ENCODE measurements at places on chromosomes 7 and 10.

GRCh38 chr10:29353887-29354561 lies 65.2 kb downstream of the LYZL1 start:
- DNase-seq, result no peak

GRCh38 chr10:9792181-9792580 lies 1225.5 kb upstream of the CELF2 start:
- no peak for DNase-seq

DNA sequence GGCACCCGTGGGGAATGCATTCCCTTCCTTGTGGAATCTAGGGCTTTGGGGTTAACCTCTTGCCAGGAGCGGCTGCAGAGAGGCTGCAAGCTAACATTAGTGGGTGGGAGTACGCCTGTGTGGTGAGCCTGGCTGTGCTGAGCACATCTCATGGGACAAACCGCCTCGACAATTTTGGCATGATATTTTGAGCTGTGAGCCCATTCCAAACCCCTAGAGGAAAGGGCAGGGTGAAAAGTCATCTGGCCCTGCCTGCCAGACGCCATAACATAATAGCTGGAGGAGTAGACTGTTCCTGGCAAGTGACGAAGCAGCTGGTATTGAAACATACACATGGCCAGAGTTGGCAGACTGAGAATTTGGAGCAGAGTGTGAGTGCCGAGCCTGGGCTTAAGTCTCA lies 110.0 kb downstream of the TACC2 start:
- DNase-seq, result no peak

DNA sequence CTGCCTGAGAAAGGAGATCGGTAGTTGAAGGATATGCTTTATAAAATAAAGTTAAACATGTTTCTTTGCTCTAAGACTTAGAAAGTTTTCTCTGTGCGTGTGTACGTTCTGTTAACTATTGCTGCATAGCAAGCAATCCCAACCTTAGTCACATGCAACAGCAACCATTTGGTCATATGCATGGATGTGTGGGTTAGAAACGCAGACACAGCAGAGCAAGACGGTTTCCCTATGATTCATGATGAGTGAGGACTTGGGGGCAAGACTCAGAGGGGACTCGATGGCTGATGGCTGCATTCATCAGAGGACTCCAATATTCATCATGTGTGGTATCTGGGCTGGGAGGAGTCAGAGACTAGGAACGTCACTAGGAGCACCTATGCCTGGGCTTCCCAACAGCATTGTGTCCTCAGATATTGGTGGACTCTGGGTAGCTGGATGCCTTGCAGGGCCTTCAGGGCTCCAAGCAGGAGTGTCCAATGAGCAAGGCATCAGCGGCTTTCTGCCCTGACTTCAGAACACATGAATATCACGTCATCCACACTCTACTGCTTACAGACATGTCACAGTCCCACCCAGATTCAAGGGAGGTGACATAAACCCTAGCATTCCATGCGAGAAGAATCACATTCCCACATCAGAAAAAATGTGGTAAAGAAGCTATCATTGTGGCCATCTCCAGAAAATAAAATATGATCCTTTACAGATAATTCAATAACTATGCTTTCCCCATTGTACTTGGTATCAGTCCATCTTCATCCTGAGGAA lies 731.2 kb downstream of the TNS3 start:
- DNase-seq, result no peak

DNA sequence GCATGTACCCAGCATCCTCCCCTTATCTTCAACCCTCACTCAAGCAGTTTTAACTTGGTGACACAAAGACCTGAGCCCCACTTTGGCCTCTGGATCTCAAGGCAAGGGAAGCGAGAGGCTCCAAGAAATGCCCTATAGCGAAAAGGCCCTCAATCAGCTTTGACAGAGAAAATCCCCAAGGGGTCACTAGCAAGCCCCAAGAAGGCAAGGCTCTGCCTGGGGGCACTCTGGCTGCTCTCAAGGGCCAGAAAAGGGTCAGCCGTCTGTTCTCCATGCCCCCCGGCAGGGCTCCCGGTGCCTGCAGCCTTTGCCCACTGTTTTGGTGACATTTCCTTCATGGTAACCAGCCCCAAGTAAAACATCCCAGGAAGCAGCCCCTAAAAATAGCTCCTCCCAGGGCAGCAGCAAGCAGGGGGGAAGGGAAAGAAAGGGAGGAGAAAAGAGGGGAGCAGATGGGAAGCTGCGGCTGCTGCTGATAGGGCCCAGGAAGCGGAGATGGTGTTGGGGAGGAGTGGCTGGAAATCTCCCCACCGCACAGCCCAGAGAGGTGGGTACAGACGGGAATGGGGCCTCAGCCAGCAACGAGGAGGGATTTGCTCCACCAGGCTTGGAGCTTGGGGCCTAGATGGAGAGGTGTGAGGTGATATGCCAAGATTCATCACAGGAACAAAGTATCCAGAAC lies 7.1 kb downstream of the CAMK2G start:
- DNase-seq, result no peak

GRCh38 chr10:43044961-43045621 lies 31.8 kb upstream of the RET start:
- no peak for DNase-seq

GRCh38 chr10:118307220-118307619 lies 34.9 kb downstream of the FAM204A start:
- no peak for DNase-seq

DNA sequence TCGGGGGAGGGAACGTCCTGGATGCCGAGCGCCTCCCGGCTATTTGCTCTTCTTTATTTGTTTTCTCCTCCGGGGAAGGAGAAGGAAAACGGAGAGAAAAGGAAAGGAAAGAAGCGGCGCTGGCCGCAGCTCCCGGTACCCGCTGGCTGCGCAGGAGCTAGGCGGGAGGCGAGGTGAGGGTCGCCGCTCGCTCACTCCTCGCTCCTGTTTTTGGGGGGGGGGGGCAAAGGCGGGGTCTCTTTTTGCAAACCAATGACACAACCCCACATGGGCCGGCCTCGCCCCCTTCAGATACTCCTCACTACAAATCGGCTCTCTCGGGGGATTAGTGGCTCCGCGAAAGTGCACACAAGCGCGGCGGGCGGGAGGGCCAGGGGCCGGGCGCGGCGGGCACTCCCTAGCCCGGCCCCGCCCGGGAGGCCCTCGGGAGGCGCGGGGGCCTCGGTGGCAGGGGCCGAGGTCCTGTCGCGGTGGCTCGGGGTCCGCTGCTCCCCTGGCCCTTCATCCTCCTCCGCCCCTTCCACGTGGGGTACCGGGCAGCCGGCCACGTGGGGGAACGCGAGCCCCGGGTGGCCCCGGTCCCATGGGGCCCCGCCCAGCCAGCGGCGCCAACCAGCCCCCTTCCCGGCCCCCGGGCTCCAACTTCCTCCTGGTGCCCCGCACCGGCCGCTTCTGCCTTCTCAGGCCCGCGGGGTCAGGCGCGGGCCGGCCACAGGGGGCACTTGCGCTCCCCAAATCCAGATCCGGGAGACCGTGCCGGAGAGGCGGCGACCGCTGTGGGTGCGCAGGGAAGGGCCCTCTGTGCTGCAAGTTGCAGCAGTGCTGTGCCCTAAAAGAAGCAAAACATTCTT lies 718 bp upstream of the CTBP2 start:
- peak; percentile 93 for DNase-seq

DNA sequence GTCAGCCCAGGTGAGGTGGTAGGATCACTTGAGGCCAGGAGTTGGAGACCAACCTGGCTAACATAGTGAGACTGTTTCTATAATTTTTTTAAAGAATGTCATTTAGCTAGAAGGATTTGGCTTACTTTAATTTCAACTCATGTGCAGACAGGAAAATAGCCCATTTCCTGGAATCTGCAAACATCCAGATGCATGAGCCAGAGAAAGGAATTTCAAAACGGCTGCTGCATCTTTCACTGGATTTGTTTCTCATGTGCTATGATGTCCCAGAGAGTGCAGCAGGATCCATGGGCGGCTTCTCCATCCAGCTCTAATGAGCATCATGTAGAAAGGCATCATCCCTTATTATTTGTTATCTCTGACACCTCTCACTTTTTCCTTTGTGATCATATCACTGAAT lies 149.3 kb downstream of the GALNT17 start:
- DNase-seq, result no peak

GRCh38 chr10:12656518-12657142 lies 307.3 kb downstream of the CAMK1D start:
- peak; percentile 61 for DNase-seq

- peak; percentile 83 for DNase-seq
Observed at GRCh38 chr7:132577206-132578049, 1.2 kb upstream of the PLXNA4 start.

DNA sequence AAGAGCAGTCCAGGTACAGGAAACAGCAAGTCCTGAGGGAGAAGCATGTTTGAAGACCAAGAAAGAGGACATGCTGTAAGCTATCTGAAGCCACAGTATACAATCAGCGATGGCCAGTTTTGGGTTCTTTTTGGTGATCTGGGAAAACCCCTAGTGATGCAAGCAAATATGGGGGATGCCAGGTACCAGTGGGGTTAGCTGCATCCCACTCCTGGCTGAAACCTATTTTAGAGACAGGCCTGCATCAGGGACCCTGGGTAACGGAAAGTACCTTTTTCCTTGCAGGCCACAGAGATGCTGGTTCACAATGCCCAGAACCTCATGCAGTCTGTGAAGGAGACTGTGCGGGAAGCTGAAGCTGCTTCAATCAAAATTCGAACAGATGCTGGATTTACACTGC lies 32.9 kb downstream of the AP3M1 start:
- no peak for DNase-seq

GRCh38 chr10:124267231-124267885 lies 151.4 kb downstream of the OAT start:
- DNase-seq, result no peak

DNA sequence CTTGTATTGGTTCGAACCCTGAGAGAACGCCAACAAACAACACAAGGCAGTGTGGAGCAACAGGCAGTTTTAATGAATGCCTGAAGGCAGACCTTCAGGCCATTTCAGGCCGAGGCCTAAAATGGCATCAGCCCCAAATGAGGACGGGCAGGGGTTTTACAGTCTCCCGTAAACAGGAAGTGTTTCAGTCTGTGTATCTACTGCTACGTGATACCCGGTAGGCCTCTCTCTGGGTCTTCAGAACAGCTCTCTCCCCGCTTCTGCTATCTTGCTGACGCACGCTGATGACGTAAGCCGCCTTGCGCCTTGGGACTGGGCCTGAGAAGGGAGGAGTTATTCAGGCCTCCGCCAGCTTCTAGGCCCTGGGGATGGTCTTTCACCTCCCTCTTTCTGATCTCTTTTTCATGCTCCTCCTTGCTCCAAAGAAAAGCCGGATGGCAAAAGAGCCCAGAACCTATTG lies 67.7 kb downstream of the ST8SIA6 start:
- DNase-seq, result no peak

- DNase-seq, result no peak
Observed at GRCh38 chr7:134029743-134030142, 97.4 kb upstream of the LRGUK start.

DNA sequence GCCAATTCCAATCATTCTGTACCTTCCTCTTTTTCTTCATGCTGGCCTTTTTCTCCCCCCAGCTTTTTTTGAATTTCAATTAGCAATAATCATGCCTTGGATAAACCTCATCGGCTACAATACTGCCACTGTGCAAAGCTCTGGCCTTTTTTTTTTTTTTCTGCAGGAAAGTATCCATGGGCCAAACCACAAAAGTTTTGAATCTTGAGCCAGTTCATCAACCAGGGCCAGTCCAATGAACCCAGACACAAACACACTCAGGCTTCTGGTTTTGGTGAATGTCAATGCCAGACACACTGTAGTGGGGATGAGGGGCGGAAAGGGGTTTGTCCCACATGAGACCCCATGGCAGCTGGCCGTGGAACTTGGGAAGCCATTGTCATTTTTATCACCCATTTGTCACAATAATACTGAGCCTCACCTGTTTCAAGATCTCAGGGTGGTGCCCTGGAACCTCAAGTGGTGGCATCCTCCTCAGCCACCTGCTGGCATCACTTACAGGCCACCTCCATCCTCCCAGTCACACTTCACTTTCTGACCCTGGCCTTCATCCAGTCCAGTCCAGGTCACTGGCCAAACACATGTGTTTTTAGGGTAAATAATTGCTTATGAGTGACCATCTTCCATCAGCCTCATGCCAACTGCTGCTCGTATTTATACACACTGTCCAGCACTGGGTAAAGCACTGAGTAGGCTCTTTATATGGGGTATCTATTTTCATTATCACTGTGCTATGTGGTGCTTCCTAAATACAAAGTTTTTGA lies 40.8 kb upstream of the TSPAN33 start:
- DNase-seq, result no peak

DNA sequence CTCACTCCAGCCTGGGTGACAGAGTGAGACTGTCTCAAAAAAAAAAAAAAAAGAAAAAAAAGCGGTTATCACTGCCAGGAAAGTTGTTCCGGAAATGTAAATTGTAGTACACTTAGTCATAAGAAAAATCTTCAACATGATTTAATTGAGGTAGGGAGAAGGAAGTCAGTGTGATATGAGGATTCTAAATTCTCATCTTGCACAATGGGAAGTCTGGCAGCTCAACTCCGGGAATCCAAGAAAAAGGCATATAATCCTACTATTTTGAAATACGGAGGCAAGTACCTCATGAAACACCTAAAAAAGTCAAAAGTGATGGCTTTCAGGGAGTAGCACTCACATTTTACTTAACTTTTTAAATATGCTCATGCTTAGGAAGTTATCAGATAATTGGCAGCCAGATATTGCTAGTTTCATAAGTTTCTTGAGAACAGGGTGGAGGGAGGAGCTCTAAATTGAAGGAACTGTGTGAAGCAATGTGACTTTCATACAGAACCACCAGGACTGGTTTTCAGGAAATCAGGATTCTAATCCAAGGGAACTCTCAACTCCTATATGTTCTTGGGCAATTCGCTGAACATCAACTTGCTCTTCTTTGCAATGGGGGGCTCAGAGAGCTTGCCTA lies 2.7 kb upstream of the C7orf25 start:
- DNase-seq, result no peak

DNA sequence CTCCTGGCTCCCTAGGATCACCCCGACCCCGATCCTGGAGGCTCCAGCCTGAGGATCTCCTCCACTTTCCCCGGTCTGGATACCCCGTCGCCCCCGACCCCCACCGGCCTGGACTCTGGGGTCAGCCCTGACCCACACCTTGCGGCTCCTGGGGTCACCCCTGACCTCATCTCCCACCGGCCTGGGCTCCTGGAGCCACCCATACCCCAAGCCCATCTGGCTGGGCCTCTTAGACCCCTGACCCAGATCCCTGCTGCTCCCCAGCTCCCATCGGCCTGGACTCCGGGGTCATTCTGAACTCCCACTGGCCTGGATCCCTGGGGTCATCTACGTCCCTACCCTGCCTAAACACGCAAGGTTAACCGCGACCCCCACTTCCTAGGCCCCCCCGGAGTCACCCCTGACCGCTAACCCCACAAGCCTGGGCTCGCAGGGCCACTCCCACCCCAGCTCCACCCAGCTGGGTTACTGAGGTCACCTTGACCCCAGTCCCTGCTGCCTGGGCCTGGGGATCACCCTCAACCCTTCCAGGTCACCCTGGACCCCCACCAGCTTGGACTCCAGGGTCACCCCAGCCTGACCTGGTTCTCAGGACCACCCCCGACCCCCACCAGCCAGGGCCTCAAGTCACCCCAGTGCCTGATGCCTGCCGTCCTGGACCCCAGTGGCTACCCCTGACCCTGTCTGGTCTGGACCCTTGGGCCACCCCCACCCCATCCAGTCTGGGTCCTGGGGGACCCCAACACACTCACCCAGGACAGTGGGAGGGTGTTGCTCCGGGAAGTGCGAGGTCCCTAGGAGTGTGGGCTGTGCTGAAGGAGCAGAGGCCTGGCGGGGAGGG lies 1.2 kb downstream of the FOXK1 start:
- DNase-seq, result no peak
